ENCODE measurements at places on chromosomes 13 and 19.

- no peak for DNase-seq
Measured at GRCh38 chr13:111958612-111959395, 108.1 kb upstream of the SOX1 start.

DNA sequence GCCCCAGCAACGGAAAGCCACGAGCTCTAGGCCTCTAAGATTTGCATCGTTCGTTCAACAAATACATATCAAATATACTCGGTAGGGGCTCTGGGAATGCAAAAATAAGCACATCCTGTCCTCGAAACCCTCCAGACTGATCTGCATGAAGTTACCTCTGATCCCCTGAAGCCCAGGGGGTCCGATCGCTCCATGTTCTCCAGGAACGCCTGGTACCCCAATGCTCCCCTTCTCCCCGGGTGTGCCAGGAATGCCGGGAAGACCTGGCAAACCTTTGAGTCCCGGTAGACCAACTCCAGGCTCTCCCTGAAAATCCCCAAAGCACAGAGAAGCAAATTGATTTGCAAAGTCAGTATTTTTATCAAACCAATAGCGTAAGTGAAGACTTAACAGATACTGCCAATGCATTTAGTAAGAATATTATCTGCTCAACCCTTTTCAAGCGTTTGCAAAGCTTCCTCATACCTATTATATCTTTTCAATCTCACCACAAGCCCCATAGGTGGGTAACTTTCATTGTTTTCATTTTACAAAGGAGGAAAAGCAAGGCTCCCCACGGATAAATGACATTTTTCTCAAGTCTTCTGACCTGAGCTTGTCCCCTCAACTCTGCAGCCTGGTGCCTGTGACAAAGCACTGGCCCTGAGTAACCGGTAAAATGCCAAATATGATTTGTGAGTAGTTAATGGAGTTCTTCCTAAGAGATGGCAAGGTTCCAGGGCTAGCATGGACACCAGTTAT, 127.7 kb downstream of the COL4A1 start:
- DNase-seq = no peak

DNA sequence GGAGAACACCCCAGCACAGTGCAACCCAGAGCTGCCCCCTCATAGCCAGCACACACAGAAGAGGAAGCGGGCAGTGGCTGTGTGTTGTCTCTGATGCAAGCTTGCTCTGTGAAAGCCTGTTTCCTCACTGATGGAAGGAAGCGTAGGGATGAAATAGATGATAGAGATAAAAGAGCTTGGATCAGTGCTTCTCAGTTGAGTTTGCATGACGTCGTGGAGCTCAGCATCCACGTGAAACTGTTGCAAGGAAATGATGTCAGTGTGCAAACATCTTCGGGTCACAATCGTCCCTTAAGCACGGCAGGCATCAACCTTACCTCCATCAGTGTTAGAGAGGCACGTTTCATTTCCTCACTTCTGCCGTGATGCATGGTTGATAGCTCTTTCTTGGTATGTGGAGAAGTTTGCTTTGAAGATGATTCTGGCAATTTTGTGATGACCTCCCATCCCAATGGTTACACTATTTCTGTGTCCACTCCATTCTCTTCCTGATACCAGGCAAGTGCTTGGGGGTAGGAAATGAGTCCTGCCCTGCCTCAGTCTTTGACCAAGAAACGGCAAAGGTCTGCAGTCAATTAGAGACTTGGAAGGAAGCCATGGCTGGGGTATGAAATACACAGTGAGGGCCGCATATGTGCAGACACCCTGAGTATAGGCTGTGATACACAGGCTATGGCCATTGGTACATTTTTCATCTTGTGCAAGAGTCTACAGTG, 183.0 kb downstream of the ZNF536 start:
- no peak for DNase-seq

GRCh38 chr13:41203810-41204209, 9.4 kb upstream of the KBTBD7 start:
- no peak for DNase-seq

GRCh38 chr13:113539822-113540221, 44.7 kb upstream of the TFDP1 start:
- DNase-seq = no peak

DNA sequence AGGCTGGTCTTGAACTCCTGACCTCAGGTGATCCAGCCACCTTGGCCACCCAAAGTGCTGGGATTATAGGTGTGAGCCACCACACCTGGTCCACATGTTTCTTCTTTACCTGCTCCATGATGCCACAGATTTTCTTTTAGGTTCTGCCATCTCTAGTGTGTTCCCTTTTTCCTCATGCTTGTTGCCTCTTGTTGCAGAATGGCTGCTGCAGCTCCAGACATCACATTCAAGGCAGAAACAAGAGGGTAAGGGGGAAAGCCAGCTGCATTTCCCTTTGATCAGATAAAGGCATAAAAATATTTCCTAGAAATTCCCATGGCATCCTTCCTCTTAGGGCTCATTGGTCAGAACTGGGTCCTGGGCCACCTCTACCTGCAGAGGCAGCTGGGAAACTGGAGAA, 12.3 kb upstream of the CCDC124 start:
- no peak for DNase-seq

- no peak for DNase-seq
Measured at GRCh38 chr19:15149737-15150136, 42.5 kb downstream of the SYDE1 start.

DNA sequence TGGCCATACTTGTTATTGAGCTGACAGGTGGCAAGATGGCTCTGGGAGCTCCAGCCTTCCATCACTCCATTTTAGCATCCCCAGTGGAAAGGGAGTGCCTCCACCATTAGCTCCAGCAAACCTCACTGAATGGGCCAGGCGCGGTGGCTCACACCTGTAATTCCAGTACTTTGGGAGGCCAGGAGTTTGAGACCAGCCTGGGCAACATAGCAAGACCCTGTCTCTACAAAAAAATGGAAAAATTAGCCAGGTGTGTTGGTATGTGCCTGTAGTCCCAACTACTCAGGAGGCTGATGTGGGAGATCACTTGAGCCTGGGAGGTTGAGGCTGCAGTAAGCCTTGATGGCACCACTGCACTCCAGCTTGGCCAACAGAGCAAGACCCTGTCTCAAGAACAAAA, 86.2 kb downstream of the MAP4K1 start:
- no peak for DNase-seq

GRCh38 chr19:54462655-54463530, 685 bp downstream of the LENG9 start:
- DNase-seq = peak; percentile 87

DNA sequence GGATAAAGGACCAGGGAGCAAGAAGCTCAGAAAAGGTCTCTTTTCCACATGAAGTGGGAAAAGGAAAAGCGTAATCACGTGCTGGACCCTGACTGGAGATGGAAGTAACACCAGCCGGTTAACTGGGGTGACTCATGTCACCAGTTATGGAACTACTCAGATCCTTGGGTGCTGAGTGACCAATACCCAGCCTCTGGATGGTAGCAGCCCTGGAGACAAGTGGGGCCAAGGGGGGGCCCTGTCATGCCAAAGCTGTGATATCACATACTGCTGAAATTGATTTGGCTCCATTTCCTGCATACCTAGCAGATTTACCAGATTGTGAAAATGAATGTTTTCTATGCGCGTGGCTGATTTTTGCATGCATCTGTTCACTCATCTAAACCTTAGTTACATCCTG, 158.9 kb downstream of the ZIC5 start:
- DNase-seq = no peak

DNA sequence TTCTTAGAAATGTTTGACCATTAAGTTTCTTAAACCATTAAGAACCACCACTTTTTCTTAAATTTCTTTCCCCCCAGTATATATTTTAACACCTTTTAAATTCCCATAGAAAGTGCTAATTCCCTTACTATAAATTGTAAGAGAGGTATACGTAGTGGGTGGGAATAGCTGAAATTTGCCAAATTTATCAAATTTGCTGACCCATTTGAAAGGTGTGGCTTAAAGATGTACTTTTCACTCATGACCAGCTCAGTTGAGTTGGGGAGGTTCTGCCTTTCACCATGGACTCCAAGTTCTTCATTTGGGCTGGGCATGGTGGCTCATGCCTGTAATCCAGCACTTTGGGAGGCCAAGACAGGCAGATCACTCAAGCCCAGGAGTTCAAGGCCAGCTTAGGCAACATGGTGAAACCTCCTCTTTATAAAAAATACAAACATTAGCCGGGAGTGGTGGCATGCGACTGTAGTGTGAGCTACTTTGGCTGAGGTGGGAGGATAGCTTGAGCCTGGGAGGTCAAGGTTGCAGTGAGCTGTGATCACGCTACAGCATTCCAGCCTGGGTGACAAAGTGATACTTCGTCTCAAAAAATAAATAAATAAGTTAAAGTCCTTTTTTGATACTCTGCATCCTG, 133.2 kb downstream of the MRPL57 start:
- no peak for DNase-seq

- no peak for DNase-seq
Measured at GRCh38 chr19:43425567-43426392, 11.1 kb downstream of the TEX101 start.

GRCh38 chr13:40283666-40284065, 382.8 kb downstream of the FOXO1 start:
- no peak for DNase-seq

DNA sequence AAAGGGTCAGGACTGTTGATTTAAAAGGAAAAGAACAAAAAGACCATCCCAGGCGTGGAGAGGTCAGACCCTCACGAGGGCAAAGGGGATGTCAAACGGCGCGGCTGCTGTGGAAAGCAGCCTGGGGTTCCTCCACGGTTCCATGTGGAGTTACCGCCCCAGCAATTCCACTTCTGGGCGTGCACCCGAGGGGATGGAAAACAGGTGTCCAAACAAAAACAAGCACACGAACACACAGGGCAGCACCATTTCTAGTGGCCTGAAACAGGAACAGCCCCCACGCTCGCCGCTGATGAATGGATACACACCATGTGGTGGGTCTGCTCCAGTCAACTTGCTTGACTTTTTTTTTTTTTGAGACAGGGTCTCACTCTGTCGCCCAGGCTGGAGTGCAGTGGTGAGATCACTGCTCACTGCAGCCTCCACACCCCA, 11.2 kb downstream of the AP3D1 start:
- peak; percentile 47 for DNase-seq

- DNase-seq = no peak
Measured at GRCh38 chr13:112335135-112335534, 41.0 kb upstream of the SPACA7 start.

DNA sequence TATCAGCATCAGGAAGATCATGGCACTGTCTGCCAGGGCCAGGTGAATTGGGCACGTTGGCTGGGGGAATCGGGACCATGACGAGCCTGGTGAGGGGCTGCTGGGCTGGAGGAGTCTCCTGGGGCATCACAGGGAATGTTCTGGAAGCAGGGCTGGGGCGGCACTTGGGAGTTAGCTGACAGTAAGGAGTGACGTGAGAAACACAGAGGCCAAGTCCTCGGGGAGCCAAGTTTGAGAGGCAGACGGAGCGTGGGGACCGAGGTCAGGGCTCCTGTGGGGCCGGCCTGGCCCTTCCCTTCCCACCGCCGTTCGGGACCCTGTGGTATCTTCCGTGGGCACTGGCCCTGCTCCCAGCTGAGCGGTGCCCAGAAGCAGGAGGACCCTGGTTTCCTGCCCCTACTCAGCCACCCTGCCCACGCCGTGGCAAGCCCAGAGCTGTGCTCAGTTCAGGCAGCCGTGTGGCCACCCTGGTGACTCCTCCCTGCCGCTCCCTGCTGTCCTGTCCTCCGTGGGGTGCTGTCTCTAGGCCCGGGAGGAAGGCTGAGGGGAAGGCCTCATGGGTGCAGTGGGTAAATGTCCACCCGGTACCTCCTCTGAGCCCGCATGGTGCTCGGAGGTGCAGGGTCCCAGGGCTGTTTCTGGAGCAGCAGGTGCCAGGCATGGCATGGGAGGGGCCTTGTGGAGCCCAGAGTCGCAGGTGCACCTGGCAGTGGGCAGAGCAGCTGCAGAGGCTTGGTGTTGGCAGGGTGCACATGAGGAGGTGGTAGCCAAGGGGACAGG, 25.2 kb downstream of the CRTC1 start:
- no peak for DNase-seq

- no peak for DNase-seq
Measured at GRCh38 chr19:44925114-44925891, 10.9 kb downstream of the APOC1 start.

DNA sequence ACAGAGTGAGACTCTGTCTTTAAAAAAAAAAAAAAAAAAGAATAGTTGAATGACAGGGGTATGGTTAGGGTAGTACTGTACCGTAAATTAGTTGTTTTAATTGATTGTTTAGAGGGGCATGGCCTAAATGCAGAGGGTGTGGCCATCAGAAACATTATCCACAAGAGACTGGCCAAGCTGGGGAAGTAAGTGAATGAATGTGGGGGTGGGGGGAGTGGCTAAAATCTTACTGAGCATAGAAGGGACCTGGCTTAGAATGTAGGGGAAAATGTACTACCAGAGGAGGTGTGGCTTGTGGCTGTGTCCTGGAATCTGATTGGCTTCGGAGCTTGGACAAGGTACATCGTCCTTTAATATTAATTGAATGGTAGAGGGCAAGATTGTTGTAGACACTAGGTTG, 3.8 kb downstream of the BCL2L12 start:
- no peak for DNase-seq

DNA sequence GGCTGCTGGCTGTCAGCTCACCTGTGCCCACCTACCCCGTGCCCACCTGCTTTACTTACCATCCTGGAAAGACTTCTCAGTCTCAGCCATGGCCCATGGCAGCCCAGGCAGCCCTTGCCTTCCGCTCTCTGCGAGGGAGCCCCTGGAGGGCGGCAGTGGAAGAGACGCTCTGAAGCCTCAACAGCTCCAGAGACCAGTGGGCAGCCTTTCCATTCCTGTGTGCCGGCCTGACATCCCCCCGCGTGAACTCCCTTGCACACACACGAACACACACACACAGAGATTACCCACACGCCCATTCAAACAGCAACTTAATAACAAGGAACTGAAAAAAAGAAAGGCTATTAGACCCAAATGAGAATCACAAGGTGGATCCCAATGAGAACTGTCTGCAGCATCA, 14.2 kb upstream of the RASA3 start:
- DNase-seq = no peak

- no peak for DNase-seq
Measured at GRCh38 chr19:31548941-31549340, 199.7 kb upstream of the TSHZ3 start.

- no peak for DNase-seq
Measured at GRCh38 chr19:50899569-50899968, 11.6 kb downstream of the KLK4 start.

DNA sequence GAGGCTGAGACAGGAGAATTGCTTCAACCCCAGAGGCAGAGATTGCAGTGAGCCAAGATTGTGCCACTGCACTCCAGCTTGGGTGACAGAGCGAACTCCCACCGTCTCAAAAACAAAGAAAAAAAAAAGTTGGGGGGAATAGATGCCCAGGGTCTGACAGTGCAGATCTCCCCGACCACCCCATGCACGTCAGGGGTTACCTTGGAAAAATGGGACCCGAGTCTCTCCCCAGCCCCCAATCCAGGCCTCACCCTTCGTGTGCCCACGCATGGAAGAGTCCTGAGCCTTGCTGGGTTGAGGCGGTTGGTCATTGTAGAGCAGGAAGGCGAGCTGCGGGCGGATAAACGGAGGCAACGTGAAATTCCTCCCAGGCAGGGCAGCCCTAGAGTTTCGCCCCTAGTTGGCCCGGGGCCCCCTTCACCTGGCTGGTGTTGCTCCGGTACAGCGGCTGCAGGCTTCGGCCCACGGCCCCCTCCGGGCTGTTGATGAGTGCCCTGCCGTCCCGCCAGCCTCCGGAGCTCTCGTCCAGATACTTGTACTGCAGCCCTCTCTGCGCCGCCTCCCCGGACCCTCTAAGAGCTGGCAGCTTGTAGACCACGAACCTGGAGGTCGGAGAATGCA, 588 bp downstream of the DNASE2 start:
- no peak for DNase-seq
